Aorta (tissue), 5 donors: ENCODE measurements at places on chromosomes 6 and 20. TPM values are rescaled to one million over a fixed set of nuclear protein-coding genes. Genes with fewer than 3 reads are reported as not detected.

HLA-DRB1 gene
- 157 TPM for total RNA-seq

GRCh38 chr6:11665604-11666326 is 112.8 kb downstream of the ADTRP start:
- DNase-seq = no peak
- no peaks in the 10 kb centered on the region for H3K4me1 ChIP-seq
- no peak overlapping the region for H3K4me3 ChIP-seq
- H3K36me3 ChIP-seq = no peaks in the 10 kb centered on the region

- H3K27me3 ChIP-seq = no peaks in the 10 kb centered on the region
- H3K4me3 ChIP-seq = no peak overlapping the region
- no peaks in the 10 kb centered on the region for H3K36me3 ChIP-seq
These were observed 8.9 kb downstream of the STX11 start for GRCh38 chr6:144159223-144159622.

DNA sequence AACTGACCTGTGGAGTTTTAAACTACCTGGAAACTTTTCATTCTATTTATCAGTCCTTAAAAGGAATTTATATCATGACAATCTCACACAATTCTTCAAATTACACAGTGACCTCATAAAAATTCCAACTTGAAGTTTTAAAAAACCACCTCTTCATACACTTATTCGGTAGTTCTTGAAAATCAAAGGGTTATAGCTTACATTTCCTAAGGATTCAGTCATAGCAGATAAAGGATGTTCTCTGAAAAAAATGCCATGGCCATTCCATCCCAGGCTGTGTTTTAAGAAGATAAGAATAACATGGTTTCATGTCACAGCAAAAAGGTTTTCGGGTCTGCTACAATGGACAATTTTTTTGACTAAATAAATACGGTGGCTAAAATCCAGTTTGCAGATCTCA is 41.2 kb downstream of the GOPC start:
- no peak overlapping the region for H3K4me3 ChIP-seq
- no peaks in the 10 kb centered on the region for H3K27me3 ChIP-seq
- no peak for DNase-seq
- no peaks in the 10 kb centered on the region for H3K36me3 ChIP-seq

- no peaks in the 10 kb centered on the region for H3K36me3 ChIP-seq
- no peaks in the 10 kb centered on the region for H3K4me1 ChIP-seq
- no peak for DNase-seq
- no peaks in the 10 kb centered on the region for H3K27me3 ChIP-seq
- H3K4me3 ChIP-seq = no peak overlapping the region
These were observed 241.6 kb downstream of the LY86 start for GRCh38 chr6:6829872-6830685.

DNA sequence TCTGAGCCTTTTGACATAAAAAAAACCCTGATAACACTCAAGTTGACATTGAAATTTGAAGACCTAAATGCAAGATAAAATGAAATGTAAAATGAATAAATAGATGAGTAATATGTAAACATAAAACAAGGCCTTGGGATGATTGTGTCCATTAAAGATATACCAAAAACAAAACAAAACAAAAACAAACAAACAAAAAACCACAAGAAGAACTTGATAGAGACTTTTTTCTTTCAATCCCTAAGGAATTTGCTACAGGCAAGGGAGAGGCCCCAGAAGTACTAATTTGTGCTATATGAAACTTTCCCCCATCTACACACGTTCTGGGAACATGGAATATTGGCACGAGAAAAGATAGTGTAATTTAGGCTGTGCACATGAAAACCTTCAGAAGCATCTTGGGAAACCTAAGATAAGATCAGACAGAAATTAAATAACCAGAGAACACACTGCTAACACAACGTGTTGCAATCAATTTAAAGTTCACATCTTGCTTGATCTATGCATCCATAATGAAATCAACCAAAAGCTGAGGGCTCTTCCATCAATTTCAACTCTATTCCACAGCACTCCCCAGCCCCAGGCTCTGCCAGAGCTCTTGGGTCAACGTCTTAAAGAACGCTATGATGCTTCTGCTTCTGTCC is 201.1 kb upstream of the RREB1 start:
- no peak for DNase-seq
- H3K27ac ChIP-seq = no peak overlapping the region
- H3K27me3 ChIP-seq = no peaks in the 10 kb centered on the region
- no peaks in the 10 kb centered on the region for H3K36me3 ChIP-seq
- no peaks in the 10 kb centered on the region for H3K4me1 ChIP-seq

TMEM74B gene
- total RNA-seq = 3.8 TPM

LZTS3 gene
- total RNA-seq = 9.9 TPM

GRCh38 chr6:149233056-149233715 is 84.3 kb upstream of the TAB2 start:
- no peak overlapping the region for H3K27ac ChIP-seq
- no peaks in the 10 kb centered on the region for H3K27me3 ChIP-seq
- DNase-seq = no peak
- no peak overlapping the region for H3K4me3 ChIP-seq
- H3K36me3 ChIP-seq = no peaks in the 10 kb centered on the region
- no peaks in the 10 kb centered on the region for H3K4me1 ChIP-seq

DNA sequence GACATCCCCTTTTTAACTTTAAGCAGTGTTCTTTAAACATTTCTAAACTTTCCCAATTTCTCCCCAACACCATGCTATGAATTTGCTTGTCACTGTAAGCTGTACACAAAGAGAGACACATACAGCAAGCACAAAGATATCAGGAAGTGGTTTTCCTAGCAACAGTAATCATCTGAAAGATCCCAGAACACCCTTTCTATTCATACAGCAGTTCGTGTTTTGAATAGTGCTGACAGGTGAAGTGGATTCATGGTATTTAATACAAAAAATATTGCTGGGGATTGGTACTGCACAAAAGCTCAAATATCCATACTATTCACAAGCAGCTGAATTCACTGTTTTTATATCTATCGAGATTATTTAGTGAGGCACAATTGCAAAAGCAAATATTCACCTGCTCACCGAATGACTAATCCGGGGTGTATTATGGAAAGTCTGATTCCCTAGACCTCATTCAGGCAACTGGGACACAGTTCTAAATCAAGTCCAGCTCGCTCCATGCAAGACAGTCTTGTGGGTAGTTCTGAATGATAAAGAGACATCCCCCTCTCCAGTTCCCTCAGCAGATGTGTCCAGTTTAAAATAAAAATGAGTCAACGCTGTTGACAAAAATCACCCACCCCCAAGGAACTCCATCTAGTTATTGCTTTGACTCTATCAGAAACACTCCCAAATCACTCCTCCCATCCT is 107.1 kb upstream of the TSHZ2 start:
- no peaks in the 10 kb centered on the region for H3K27me3 ChIP-seq
- no peaks in the 10 kb centered on the region for H3K4me1 ChIP-seq
- H3K27ac ChIP-seq = no peak overlapping the region
- no peak for DNase-seq
- H3K36me3 ChIP-seq = no peaks in the 10 kb centered on the region
- no peak overlapping the region for H3K4me3 ChIP-seq

DNA sequence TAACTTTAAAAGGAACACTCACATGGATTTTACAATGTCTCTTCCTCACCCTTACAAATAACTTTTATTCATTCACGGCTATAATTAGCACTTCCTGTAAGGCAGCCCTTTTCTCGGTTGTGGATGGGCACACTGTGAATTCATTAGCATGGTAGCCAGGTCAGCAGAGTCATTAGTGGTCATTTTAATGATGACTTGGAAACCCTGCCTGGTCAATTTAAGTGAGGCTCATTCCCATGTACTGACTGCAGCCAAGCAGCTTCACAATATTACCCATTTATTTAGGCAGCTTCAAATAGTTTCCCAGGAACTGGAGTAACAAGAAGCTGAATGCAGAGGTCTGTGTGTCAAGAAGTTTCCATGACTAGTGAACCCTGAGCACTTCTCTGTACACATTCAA is 248.8 kb downstream of the KHDC1L start:
- no peak overlapping the region for H3K4me3 ChIP-seq
- no peak overlapping the region for H3K27ac ChIP-seq
- DNase-seq = no peak
- H3K27me3 ChIP-seq = no peaks in the 10 kb centered on the region

GRCh38 chr20:59611286-59611685 is 6.9 kb downstream of the PHACTR3 start:
- no peaks in the 10 kb centered on the region for H3K27me3 ChIP-seq
- H3K4me1 ChIP-seq = no peaks in the 10 kb centered on the region
- no peak overlapping the region for H3K27ac ChIP-seq
- peak; percentile 47 for DNase-seq

RTEL1 gene
- 43.0 TPM for total RNA-seq

DNA sequence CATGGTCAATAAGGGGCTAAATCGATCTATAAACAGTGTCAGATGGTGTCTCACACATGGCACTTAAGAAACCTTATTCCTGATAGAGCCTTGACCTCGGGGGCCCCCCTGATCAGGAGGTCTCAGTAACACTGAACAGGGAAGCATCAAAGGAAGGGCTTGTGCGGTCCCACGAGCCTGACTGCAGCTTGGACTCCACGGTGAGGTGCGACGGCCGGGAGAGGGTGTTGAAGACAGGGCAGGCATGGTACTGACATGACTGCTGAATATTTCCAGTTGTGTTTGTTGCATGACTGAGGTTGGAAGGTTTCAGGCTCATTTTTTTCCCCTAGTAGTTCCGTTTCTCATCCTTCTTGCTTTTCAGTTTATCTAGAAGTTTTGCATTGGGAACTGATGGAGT is 107.1 kb upstream of the JAG1 start:
- no peaks in the 10 kb centered on the region for H3K27me3 ChIP-seq
- H3K36me3 ChIP-seq = no peaks in the 10 kb centered on the region
- no peak overlapping the region for H3K27ac ChIP-seq
- DNase-seq = no peak
- H3K4me3 ChIP-seq = no peak overlapping the region

GRCh38 chr20:10387686-10388085 is 46.3 kb downstream of the MKKS start:
- no peaks in the 10 kb centered on the region for H3K36me3 ChIP-seq
- no peak overlapping the region for H3K27ac ChIP-seq
- DNase-seq = no peak
- H3K4me3 ChIP-seq = no peak overlapping the region
- H3K4me1 ChIP-seq = no peaks in the 10 kb centered on the region

DNA sequence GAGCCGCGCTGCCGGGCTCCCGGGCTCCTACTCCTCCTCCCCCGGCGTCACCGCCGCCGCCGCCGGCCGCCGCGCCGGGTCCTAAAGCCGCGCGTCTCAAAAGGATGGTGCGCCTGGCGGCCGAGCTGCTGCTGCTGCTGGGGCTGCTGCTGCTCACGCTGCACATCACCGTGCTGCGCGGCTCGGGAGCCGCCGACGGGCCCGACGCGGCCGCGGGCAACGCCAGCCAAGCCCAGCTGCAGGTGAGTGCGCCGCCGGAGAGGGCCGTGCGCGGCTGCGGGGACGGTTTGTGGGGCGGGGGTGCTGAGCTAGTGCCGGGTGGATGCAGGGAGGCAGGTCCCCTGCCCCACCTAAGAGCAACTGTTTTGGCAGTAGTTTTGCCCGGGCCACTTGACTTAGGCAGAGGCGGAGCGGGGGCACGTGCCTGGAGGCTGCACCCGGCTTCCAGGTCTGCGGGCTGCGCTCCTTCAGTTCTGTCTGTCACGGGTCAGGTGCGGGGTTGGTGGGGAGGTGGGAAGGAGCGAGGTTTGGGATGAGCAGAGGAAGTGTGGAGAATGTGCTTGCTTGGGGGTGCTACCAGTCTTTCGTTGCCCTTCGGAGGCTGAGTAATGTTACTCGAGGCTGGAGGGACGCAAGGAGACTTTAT is 722 bp downstream of the ISM1 start:
- H3K27ac ChIP-seq = no peak overlapping the region
- H3K36me3 ChIP-seq = no peaks in the 10 kb centered on the region
- peak; percentile 58 for DNase-seq
- peak overlapping the region; percentile 94 for H3K4me3 ChIP-seq
- no peaks in the 10 kb centered on the region for H3K4me1 ChIP-seq

DNA sequence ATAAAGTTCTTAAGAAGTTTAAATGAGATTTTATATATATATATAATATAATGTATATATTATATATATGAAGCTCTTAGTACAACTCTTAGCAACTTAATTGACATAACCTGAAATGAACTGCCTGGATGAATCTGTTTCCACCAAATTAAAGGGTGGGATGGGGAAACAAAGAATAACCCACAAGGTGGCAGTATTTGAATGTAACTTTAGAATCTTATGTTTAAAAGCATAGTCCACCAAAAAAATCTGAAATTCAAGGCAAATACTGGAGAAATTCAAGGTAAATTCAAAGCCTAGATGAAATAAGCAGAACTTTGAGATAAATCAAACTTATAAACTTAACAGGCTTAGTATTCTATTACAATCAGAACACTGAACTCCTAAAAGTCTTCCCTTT is 4.4 kb upstream of the IBTK start:
- no peaks in the 10 kb centered on the region for H3K27me3 ChIP-seq
- no peaks in the 10 kb centered on the region for H3K36me3 ChIP-seq
- no peak overlapping the region for H3K27ac ChIP-seq
- no peak for DNase-seq

DNA sequence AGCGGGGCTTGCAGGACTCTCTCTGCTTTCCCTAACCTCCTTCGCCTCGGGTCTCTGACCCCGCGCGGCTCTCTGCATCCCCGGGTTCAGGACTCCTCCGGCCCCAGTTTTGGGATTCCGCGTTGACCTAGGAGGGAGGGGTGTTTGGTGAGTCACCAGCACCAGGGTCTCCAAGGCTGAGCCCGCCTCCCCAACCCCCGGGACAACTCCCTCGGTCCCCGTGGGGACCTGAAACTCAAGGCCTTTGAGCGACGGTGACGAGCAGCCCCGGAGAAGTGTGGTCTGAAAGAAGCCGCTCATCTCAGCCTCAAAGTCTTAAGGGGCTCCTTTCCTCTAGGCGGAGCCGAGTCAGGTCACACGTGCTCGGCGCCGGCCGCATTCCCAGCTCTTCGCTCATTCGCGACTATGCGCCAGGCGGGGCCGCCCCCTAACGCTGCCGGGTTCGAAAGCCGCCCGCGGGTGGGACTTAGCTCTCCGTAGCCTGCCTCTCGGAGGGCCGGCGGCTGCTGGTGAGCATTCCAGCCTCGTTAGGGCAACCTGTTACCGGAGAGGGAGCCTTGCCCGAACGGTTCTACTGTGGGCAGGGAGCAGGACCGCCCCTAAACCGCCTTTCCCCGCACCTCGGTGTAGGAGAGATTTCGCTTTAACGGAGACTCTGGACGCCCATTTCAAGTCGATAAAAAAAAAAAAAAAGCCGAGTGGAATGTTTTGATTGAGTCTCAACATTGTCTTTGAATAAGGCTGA is 3.0 kb upstream of the PRDM13 start:
- H3K4me3 ChIP-seq = no peak overlapping the region
- DNase-seq = no peak
- H3K4me1 ChIP-seq = no peaks in the 10 kb centered on the region
- H3K27ac ChIP-seq = no peak overlapping the region

GCNT2 gene
- 14.6 TPM for total RNA-seq

GRCh38 chr6:97394160-97394748 is 111.2 kb upstream of the MMS22L start:
- no peaks in the 10 kb centered on the region for H3K36me3 ChIP-seq
- no peaks in the 10 kb centered on the region for H3K27me3 ChIP-seq
- DNase-seq = no peak
- H3K4me1 ChIP-seq = no peaks in the 10 kb centered on the region
- no peak overlapping the region for H3K4me3 ChIP-seq

- no peaks in the 10 kb centered on the region for H3K4me1 ChIP-seq
- no peak overlapping the region for H3K27ac ChIP-seq
- no peak overlapping the region for H3K4me3 ChIP-seq
- no peaks in the 10 kb centered on the region for H3K27me3 ChIP-seq
- no peak for DNase-seq
These were observed 98.9 kb downstream of the PAK5 start for GRCh38 chr20:9739991-9740390.
